ENCODE measurements at places on chromosomes 11 and 22.

- no peak for DNase-seq
These were observed 62.4 kb upstream of the NNMT start for GRCh38 chr11:114233755-114234154.

DNA sequence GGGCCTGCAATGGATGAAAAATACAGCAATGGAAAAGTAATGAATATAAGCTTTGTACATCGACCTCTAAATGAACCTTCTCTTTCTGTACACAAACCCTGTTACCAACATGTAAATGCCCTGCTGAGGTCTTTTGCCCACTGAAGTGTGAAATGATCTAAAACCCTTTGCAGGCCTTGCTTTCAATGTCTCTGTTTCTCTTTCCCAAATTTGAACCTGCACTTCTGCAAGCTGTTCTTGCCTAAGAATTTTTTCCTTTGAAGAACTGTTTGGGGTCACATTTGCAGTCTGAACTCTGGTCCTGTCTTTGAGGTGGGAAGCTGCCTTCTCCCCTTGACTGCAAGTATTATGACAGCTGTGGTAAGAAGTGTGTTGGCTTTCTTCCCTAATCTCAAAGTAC, 1237.1 kb downstream of the FAM181B start:
- no peak for DNase-seq

- DNase-seq, result no peak
These were observed 3.2 kb downstream of the TPST2 start for GRCh38 chr22:26586556-26587325.

GRCh38 chr11:120576606-120577005, 65.1 kb downstream of the GRIK4 start:
- no peak for DNase-seq

DNA sequence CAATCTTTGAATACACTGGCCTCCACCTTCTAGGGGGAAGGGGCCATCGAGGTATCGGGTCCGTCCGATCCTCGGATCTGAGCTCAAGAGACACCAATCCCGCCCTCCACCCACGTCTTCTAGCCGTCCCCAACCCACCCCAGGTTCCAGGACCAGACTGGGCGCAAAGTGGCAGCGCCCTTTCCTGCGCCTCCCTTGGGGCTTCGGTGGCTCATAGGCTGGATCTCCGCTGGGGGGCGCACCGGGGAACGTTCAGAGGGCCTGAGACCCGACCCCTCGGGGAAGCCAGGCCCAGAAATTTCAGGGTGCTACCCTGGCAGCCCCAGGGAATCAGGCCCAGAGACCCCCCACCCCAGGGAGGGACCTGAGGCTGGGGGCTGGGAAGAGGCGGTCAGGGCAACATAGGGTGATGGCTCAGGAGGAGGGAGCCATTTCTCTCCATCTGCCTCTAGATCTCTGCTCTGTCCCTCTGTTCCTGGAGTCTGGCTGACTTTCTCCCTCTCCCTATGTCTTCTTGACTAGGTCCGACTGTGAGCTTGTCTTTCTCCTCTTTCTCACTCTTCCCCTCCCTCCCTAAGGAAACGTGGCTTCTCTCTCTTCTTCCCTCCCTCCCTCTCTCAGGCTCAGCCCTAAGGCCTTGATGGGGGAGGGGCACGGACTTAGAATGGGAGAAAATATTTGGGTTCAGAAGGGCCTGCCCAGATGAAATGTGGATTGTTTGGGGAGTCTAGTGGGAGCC, 1.1 kb downstream of the CREB3L1 start:
- peak; percentile 77 for DNase-seq
